ENCODE measurements at places on chromosomes 7 and 10.

GRCh38 chr7:75690121-75690523 lies 48.6 kb downstream of the HIP1 start:
- no peak for DNase-seq

- no peak for DNase-seq
These were observed 22.8 kb upstream of the ORC5 start for GRCh38 chr7:104230606-104231005.

GRCh38 chr10:25954851-25955250 lies 20.8 kb downstream of the MYO3A start:
- no peak for DNase-seq

GRCh38 chr7:78203042-78203720 lies 404.6 kb downstream of the PHTF2 start:
- no peak for DNase-seq

DNA sequence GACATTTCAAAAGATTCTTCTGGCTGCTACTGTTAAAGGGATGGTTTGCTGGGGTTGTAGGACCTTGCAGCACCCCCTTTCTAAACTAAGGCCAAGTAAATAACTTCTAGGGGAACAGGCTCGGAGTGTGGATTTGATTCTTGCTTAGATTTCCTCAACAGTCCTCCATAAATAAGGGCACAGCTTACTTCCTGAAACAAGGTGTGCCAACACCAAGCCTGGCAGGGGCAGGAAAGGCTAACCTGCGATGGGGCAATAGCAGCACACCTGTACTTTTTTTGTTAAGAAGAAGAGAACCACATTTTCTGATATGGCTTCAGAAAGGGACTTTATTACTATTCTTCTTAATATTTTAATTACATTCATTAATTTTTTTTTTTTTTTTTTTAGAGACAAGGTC lies 121.9 kb downstream of the RNF216 start:
- no peak for DNase-seq

GRCh38 chr7:73704640-73705550 lies 14.6 kb downstream of the STX1A start:
- no peak for DNase-seq

GRCh38 chr7:140723006-140723405 lies 26.5 kb downstream of the NDUFB2 start:
- no peak for DNase-seq

GRCh38 chr10:14604181-14605142 lies 170.2 kb downstream of the FAM107B start:
- DNase-seq: no peak

All from Jurkat, Clone E6-1 (cell line).